ENCODE measurements at places on chromosomes 3 and 15. TPM values are rescaled to one million over a fixed set of nuclear protein-coding genes. Genes with fewer than 3 reads are reported as not detected.
A peak's percentile ranks its signal among the peaks of the same experiment; 100 is the strongest.

PDZRN3 gene
- total RNA-seq, result 12.2 TPM

GRCh38 chr3:3771567-3771966 is 27.7 kb upstream of the LRRN1 start:
- no peak for DNase-seq

GRCh38 chr3:97871801-97872524 is 50.2 kb downstream of the CRYBG3 start:
- no peak for DNase-seq

- DNase-seq, result no peak
Observed at GRCh38 chr3:126319701-126320295, 37.4 kb downstream of the KLF15 start.

SLC9C1 gene
- total RNA-seq, result 0.55 TPM

GRCh38 chr3:105423397-105423796 is 56.7 kb downstream of the ALCAM start:
- no peak for DNase-seq

DNA sequence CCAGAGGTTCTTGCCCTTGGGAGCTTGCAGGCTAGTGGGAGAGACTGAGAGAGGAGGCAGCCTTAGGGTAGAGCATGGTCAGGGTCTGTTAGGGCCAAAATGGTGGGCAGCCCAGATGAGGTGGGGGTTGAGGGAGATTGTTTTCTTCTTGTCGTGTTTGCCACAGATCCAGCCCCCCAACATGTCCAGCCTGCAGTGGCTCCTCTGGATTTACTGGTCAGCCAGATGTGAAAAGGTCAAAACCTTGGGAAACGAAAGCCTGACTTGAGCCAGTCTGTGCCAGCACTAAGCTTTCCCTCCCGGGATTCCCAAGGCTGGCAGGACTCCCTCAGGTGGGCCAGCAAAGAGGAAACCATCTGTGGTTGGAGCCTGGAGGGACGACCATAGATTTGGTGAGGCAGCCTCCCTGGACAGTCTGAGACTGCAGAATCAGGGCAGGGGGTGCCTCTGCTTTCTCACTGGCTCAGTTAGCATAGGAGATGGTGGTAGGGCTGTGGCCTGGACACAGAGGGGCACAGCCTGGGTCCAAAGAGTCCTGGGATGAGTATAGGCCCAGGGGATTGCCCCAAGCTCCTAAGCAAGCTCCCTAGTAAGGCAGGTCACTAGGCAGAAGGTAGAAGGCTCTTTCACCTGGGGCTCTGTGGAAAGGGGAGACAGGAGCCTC is 51.2 kb upstream of the PRR23C start:
- no peak for DNase-seq

DNA sequence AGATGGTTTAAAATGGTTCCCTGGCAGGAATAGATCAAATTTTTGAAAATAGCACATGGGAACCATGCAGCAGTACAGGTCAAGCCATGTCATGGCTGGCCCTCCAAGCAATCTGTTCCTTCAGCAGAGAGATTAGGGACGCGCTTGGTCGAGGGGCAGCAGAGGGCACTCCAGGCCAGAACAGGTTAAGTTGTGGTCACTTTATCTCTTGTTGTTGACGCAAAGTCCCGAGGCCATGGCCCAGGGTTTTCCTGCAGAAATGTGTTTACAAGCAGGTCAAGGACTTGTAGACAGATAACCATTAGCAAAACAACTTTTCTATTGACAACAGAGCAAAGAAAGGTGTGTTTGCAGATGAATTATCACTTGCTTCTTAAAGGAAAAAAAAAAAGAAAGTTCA is 570.0 kb upstream of the NR2F2 start:
- peak; percentile 37 for DNase-seq

GRCh38 chr3:161069511-161070251 is 35.5 kb downstream of the B3GALNT1 start:
- no peak for DNase-seq

GRCh38 chr3:8233938-8234337 is 267.7 kb upstream of the LMCD1 start:
- no peak for DNase-seq

GRCh38 chr3:27080258-27080525 is 289.0 kb downstream of the NEK10 start:
- no peak for DNase-seq

DNA sequence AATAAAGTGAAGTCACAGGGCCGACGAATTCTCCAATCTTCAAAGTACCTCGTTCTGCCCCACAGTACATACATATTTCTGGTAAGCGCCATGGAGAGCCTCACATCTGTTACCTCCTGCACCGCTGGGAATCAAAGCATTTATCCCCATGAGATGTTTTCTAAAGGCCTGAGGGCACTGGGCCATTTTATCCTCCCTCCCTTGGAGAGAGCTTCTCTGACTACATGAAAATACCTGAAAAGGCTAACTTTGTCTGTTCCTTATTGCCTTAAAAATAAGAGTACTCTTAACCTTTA is 148.1 kb downstream of the RORA start:
- DNase-seq, result no peak

SNTN gene
- total RNA-seq, result not detected

TM6SF1 gene
- 0.16 TPM for total RNA-seq

GRCh38 chr3:18372786-18373405 is 52.2 kb downstream of the SATB1 start:
- no peak for DNase-seq

DNA sequence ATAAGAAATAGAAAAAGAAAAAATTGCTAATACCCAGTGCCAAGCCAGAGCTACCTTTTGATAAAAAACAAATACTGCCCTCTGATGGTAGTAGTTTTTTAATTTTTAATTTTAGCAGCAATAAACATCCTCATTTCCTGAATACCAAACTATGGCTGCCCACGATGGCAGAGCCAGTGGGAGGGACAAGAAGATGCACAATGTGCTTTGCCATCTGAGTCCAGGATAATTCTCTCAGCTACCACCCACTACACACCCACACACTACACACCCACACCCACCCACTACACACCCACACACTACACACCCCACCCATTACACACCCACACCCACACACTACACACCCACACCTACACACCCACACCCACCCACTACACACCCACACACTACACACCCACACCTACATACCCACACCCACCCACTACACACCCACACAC is 17.8 kb downstream of the CEP19 start:
- DNase-seq, result no peak

DNA sequence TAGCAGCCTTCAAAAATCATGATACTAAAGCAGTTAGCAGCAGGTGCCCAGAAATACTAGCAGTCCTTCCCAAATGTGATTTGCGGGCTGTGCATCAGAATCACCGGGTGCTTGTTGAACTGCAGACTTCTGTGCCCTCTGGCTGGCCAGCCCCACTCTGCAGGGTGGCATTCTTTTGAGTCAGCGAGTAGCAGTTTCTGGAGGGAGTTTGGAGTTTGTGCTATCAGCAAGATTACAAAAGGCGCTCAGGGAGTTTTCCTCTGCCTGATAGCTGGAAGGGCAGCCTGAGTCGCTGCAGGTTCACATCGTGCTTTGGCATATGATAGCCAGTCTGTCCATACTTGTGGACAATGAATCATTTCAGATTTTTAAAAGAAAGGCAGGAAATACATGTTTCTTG is 57.6 kb downstream of the CLDN11 start:
- DNase-seq, result no peak

AADACL2 gene
- total RNA-seq, result not detected

GRCh38 chr3:172444821-172445220 is 3.4 kb downstream of the GHSR start:
- DNase-seq, result no peak

DNA sequence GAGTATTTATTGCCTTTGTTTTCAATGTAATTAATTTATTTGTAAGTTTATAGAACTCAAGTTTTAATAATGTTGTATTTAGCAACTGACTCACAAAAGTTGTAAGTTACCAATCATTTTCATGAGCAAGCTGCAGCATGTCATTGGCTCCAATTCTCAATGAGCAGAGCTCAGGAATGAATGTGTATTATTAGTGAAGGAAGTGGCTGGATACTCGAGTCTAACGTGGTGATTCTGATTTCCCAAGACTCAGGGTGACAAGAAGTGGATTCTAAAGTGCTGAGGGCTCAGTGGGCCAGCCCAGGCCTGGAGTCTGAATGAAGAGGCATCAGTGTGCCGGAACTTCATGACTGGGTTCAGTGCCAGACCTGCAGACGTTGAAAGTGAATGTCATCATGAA is 39.6 kb downstream of the CLDN11 start:
- no peak for DNase-seq

DNA sequence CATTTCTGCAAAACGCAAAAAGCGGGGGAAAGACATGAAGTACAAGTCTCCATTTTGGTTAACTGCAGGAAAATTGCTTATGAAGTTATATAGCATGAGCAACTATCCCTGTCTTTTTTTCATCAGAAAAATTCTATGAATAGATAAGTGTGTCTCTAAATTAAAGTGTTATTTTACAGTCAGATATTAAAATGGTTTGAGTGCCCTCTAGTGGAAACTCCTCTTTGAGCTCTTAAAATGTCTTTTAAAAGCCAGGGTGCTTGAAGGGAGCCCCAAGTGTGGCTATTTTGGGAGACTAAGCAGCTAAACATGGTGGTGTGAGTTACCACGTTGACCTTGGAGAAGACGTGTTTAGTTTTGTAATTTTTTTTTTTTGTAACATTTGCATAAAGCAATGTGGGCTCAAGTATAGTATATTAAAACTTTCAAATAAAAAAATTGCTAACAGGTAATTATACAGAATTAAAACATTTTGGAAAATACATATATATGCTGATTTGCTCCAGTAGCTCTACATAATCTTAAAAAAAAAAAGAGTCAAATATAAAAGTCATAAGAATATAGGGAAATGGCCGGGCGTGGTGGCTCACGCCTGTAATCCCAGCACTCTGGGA is 77.2 kb downstream of the PPP2R3A start:
- no peak for DNase-seq

MELTF gene
- 4.1 TPM for total RNA-seq

FES gene
- total RNA-seq, result 2.8 TPM

GRCh38 chr15:39623529-39623931 is 42.7 kb downstream of the THBS1 start:
- DNase-seq, result no peak

All from neural crest cell (in vitro differentiated cells).